Stimulated activated CD4-positive, alpha-beta T cell treated with anti-CD3 and anti-CD28 coated beads, Interleukin-1b, Interleukin-23, amount 100 ng/mL, for 1 hour (primary cell): ENCODE measurements at places on chromosomes 13 and 19.

GRCh38 chr19:57288373-57288772, 8.1 kb downstream of the ZNF460 start:
- no peak for DNase-seq

- no peak for DNase-seq
Measured at GRCh38 chr13:27593267-27593666, 27.1 kb downstream of the LNX2 start.

- DNase-seq: no peak
Measured at GRCh38 chr13:82717249-82717648, 1165.0 kb downstream of the SLITRK1 start.

DNA sequence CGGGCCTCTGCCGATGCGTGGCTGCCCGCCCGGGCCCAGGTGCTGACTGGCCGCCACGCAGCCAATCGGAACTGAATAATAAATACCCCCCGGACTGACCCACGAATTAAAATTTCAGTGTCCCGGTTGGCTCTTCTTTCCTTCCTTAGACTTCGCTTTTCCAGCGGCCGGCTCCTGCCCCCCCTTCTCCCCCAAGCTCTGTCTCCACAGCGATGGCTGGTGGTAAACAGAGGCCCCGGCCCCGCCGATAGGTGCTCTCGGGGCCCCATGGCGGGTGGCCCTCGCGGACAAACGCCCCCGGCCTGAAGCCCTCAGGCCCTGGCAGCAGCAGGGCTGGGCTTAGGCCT, 2.6 kb downstream of the ZBTB7A start:
- no peak for DNase-seq

DNA sequence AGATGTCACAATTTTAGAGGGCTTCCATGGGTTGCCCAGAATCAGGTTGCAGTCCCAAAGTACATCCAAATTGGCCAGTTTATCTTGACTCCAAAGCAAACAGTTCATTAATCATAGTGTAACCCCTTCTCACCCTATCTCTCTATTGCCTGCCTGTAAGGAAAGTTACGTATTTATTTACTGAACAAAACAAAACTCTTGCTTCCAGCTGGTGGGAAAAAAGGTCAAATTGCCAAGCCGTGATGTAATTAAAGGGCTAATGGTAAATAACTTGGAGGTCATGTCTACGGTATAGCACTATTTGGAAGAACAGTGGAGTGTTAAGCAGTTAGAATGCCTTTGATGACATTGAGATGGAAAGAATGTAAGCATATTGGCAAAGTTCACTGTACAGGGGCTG, 214.0 kb downstream of the DLEU7 start:
- DNase-seq: no peak

DNA sequence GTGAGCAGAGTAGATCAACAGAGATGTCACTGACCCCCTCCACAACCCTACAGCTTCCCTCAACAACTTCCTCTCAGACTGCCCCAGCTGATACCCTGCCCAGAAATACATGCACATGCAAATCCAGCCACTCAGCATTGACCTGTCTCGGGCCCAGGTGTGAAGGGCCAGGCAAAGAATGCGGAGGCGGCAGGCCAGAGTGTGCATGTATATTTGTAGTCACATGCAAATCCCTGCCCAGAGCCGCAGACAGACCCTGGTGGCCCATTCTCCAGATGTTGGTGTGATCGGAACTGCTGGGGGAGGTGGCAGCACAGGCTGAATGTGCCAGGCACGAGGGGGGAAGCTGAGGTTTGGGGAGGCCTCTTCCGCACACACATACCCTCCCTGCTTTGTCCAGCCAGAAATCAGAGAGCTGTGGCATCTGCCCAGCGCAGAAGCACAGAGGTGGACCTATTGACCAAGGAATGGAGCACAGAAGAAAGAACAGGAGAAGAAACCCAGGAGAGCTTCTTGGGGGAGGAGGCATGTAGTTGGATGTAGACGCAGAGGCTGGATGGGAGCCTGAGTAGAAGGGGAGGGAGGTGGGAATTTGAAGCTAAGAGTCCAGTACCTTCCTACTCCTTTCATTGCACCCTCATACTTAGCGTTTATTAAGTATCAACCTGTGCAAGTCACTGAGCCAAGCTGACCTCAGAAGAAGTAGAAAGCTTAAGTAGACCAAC, 14.4 kb downstream of the MEF2B start:
- no peak for DNase-seq

GRCh38 chr19:13095393-13095784, 7.3 kb downstream of the LYL1 start:
- DNase-seq: no peak

DNA sequence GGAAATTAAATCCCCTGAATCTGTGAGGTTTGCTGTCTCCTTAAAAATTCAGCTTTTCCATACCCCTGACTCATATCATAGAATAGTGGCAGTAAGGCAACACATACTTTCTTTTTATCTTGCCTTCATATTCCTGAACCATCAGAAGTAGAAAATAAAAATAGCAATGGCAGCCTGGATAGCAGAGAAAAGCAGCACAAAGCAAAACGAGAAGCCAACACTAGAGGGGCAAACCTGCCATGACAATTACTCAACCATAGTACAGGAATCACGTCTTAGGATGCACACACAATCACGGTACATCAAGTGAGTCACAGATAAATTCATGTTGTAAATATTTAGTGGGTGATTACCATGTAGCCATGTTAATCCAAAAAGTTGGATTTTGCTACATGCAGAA, 343.0 kb downstream of the ITGBL1 start:
- no peak for DNase-seq

DNA sequence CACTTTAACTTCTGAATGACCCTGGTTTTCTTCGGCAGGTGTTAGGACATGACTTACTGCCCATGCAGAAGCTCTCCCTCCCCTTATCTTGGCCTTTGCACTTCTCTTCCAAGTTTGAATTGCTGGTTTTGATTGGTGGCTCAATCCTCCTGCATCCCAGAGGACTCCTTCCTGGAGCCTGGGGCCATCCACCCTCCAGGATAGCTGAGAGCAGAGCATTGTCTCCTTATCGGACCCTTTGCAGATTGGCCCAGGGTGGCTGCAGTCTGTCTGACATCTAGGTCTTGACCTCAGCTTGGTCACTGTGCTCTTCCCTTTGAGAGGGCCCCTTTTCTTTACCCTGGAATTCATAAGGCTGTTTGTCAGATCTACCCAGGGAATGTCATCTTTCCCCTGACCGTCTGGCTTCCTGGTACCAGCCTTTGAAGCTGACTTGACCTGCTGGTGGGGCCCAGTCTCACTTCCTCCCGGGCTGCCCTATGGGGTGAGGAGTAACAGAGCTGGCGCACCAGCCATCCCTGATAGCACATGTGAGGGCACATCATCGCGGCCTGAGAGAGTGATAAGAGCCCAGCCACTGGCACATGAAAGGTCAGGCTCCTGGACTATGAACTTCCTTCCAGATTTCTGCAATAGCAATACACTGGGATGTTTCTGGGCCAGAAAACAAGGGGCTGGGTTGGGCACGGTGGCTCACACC, 172.9 kb upstream of the UBL3 start:
- DNase-seq: no peak

DNA sequence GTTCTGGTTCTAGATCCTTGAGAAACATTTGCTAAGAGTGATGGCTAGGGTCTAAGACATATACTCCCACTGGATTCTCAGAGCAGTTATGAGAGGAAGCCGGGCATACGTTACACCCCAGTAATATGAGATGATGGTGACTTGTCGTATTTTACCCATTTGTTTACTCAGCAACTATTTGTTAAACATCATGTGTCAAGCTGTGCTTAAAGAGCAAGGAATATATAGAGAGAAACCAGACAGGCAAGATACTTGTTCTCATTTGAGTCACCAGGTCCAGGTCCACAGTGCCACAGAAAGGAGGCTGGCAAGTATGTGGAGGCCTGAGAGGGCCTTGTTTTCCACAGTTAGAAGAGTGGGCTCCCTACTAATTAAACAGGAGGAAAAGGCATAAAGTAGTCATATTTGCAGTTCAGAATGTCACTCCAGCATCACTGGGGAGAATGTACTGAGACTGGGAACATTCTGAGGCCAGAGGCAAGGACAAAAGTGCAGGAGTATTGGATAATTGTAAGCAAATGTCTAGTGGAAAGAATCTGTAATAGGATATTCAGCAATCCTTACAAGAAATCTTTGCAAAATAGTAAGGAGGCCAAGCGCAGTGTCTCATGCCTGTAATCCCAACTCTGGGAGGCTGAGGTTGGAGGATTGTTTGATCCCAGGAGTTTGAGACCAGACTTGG, 142.2 kb downstream of the IRS2 start:
- no peak for DNase-seq

DNA sequence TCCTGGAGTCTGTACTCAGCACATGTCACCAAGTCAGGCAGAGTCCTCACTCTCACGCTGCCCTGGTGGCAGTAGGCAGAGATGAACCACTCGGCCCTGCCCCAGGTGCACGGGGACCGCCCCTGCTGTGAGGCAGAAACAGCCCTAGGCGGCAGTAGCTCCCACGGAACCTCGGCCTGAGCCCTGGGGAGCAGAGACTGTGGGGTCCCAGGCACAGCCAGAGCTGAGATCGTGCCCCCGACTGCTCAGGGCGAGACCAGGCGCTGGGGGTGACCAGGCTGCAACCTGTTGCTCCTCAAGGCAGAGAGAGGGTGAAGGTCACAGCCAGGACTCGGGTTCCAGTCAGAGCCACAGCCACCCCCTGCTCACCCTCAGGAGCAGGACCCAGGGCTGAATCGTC, 34.9 kb downstream of the AP1M1 start:
- no peak for DNase-seq

GRCh38 chr19:57171551-57172081, 4.3 kb upstream of the DUXA start:
- no peak for DNase-seq

GRCh38 chr13:30526612-30527495, 61.1 kb upstream of the HMGB1 start:
- DNase-seq: no peak

DNA sequence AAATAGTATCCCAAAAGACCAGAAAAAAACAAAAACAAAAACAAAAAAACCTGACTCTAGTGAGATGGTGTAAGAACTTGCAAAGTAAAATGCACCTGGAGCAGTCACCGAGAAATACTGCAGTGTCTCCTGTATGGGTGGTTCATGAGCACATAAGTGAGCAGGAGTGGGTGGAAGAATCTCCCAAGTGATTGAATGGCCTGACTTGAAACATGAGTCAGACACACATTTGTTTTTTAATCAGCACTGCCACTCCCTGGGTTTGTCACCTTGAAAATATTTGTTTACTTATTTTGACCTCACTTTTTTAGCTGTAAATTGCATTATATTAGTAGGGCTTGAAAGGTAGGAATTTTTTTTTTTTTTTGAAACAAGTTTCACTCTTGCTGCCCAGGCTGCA, 2.0 kb downstream of the ZNF431 start:
- DNase-seq: no peak

- no peak for DNase-seq
Measured at GRCh38 chr19:47631681-47632446, 22.9 kb downstream of the BICRA start.

GRCh38 chr13:113053801-113054604, 51.6 kb upstream of the F7 start:
- no peak for DNase-seq

GRCh38 chr13:96020155-96020575, 33.0 kb downstream of the UGGT2 start:
- DNase-seq: no peak

- no peak for DNase-seq
Measured at GRCh38 chr13:58960888-58961287, 1202.8 kb downstream of the DIAPH3 start.

- DNase-seq: no peak
Measured at GRCh38 chr19:31962561-31962996, 382.8 kb upstream of the ZNF507 start.

- DNase-seq: no peak
Measured at GRCh38 chr13:98772794-98773452, 20.5 kb upstream of the SLC15A1 start.

DNA sequence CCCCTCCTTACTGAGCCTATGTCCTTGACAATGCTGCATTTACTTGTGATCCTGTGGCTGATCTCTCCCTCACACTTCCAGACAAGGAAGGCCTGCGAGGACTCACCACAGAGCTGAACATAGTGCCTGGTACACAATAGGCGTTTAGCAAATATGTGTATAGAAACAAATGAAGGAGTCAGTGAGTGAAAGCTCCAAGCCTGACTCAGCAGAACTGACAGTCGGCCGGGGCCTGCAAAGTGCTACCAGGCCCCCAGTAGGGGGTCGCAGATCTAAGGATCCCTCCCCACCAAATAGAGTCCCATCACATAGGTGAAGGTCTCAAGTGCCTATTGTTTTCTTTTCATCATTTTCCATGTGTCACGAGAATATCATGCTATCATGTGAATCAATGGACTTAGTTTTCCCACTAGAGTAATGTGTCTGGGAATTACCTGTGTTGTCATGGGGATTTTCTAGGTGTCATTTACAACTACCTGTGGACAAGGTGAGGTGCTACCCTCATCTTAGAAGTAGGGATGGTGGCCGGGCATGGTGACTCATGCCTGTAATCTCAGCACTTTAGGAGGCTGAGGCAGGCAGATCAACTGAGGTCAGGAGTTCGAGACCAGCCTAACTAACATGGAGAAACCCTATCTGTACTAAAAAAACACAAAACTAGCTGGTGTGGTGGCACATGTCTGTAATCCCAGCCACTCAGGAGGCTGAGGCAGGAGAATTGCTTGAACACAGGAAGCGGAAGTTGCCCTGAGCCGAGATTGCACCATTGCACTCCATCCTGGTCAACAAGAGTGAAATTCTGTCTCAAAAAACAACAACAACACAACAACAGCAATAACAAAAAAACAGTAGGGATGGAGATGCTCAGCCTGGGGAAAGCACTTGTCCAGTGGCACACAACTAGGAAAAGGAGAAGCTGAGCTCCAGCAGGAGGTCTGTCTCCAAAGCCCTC, 50.3 kb upstream of the CYP2A7 start:
- DNase-seq: no peak

DNA sequence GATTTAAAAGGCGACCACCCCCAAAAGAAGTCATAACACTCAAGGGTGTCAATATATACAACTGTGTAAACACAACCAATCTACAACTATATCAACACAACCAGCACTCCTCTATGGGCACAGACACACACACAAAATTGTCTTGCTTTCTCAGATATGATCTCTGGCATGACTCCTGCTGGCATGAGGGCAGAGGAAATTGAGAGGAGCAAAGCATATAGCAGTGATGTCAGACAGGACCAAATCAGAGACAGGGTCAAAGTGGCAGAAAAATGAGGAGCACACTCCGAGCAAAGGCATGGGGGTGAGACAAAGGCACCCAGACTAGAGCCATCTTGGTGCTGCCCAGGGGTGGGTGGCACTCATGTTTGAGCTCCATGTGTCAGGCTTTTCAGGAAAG, 9.6 kb downstream of the IRGQ start:
- DNase-seq: no peak

DNA sequence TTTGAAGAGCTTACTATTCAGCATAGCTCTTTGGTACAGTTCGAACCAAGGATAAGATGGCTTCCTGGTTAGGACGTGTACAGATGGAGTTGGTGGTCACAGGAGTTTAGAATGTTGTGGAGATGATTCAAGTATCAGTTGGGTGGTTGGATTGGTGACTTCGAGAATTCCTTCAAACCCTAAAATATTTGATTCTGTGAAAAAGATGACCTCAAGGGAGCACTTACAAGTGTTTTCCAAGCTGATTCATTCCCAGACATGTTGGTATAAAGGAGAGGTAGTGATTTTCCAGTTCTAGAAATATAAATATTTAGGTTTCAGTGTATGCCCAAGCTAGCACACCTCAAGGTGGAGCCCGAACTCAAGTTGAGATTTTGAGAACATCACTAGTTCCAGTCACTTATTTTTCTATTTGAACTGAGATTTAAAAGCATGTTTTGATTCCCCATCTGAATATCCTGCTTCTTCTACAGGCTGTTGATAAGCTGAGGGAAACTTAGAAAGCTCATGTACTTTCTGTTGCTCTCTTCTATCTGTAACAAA, 306.1 kb downstream of the DCT start:
- no peak for DNase-seq

- no peak for DNase-seq
Measured at GRCh38 chr19:58563034-58563573, 4.7 kb upstream of the UBE2M start.
